T-helper 17 cell (primary cell): ENCODE measurements at places on chromosomes 1 and 21.

DNA sequence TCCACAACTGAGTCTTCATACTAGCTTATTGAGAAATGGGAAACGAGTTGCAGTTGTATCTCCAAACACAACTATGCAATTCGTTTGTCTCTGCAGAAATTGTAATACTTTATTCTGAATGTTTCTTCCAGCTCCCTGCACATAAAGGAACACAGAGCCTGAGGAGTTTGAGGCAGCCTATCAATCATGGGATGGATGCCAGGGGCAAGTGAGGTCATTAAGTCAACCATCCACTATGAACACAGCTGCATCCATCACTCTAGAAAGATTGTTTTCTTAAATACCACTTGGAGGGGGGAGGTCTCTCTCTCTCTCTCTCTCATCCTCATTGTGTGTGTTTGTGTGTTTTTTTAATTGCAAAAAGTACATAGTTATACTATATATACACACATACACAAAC lies 2.9 kb upstream of the PSMB2 start:
- peaks cover 17% of the 10 kb centered on the region for H3K4me1 ChIP-seq
- H3K4me3 ChIP-seq, result no peak overlapping the region
- peaks cover 24% of the 10 kb centered on the region for H3K27me3 ChIP-seq
- peaks cover 10% of the 10 kb centered on the region for H3K36me3 ChIP-seq

GRCh38 chr1:208604295-208604694 lies 360.1 kb upstream of the PLXNA2 start:
- no peaks in the 10 kb centered on the region for H3K4me1 ChIP-seq
- H3K27me3 ChIP-seq, result peaks cover 10% of the 10 kb centered on the region
- no peak for DNase-seq
- no peaks in the 10 kb centered on the region for H3K36me3 ChIP-seq
- no peak overlapping the region for H3K4me3 ChIP-seq

- H3K4me1 ChIP-seq, result no peaks in the 10 kb centered on the region
- H3K36me3 ChIP-seq, result no peaks in the 10 kb centered on the region
- no peaks in the 10 kb centered on the region for H3K27me3 ChIP-seq
- DNase-seq, result no peak
- H3K4me3 ChIP-seq, result no peak overlapping the region
Measured at GRCh38 chr21:21713651-21714180, 715.5 kb downstream of the NCAM2 start.

DNA sequence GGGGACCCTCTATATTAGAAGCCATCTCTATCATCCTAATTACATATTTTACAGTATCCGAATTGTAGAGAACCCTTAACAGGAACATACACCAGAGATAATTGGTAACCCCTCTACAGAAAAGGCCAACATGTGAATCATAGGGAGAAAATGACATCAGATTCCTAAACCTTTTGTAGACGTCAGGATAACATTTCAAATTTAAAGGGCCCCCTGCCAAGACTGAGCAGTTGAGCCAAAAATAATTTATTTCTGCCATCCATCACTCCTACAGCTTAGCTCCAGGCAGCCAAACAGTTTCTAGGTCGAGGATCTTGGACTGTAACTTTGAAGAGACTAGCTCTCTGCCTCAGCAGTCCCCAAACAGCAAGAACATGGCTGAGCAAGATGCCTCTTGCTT lies 21.2 kb downstream of the ZNF697 start:
- no peak for DNase-seq
- H3K4me3 ChIP-seq, result no peak overlapping the region
- no peak overlapping the region for H3K27ac ChIP-seq
- H3K27me3 ChIP-seq, result peaks cover 48% of the 10 kb centered on the region
- H3K4me1 ChIP-seq, result no peaks in the 10 kb centered on the region

DNA sequence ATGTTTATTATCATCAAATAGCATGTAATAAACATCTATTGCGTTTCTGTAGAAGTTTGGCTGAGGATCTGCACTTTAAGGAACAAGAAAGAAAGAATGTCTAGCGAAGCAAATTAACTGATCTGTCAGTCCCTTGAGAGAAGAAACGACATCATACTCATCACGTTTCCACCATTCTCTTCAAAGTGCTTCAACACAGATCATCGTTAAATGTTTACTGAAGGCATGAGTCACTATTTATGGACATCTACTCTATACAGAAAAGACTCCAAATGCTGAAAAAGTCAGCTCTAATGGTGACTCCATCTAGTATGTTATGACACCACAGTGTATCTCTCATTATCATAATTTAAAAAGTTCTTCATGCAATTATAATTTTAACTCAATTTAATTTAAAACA lies 369.1 kb downstream of the RGS7 start:
- DNase-seq, result no peak
- no peaks in the 10 kb centered on the region for H3K36me3 ChIP-seq
- no peak overlapping the region for H3K4me3 ChIP-seq
- H3K27ac ChIP-seq, result no peak overlapping the region
